ENCODE measurements at places on chromosomes 6 and 20.

GRCh38 chr6:15259766-15260098, 13.9 kb downstream of the JARID2 start:
- no peak for DNase-seq

GRCh38 chr6:40411881-40412280, 175.3 kb downstream of the LRFN2 start:
- no peak for DNase-seq

DNA sequence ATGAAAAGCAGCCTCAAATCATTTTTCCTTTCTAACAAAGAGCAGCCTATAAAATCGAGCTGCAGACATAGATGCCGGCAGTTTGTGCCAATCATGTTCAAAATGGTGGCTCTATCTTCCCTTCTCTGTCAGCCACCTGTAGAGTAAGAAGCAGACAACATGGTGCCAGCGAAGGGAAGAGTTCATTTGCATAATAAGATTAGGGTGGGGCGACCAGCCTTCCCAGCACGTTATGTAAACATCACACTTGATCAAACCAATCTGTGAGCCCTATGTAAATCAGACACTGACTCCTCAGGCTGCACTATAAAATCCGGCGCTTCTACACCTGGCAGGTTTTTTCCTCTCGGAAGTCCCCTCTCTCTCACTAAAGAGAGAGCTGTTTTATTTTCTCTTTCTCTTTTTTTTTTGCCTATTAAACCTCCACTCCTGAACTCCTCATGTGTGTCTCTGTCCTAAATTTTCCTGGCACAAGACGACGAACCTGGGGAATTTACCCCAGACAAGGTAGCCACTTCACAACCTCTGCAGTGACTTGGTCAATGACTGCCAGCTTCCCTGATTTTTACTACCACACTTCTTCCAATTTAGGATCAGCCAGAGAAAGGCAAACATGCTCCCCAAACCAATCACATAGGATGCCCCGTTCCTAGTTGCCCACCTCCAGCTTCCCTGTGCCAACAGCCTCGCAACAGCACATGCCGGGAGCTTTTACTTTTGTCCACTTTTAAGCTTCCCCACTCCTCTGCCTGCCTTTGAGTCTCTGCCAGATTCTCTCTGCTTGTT, 12.9 kb downstream of the TPMT start:
- DNase-seq: no peak

- no peak for DNase-seq
These were observed 74.4 kb downstream of the PKHD1 start for GRCh38 chr6:52013035-52013434.

- DNase-seq: peak; percentile 1
These were observed 1187.5 kb downstream of the HACE1 start for GRCh38 chr6:103672169-103672568.

- DNase-seq: no peak
These were observed 173.6 kb upstream of the ARG1 start for GRCh38 chr6:131399433-131399832.

DNA sequence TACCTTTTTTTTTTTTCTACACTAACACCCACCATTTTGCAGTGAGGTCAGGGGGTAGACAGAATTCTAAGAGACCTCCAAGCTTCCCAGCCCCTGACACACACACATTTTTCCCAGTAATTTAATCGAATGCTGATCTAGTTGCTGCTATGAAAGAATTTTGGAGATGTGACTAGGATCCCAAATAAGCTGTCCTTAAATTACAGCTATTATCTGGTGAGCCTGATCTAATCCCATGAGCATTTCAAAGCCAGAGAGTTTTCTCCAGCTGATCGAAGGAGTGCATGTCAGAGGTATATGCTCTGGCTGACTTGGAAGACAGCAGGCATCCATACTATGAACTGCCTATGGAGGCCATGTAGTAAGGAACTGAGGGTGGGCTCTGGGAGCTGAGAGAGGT, 503.8 kb upstream of the MARCKS start:
- peak; percentile 69 for DNase-seq

GRCh38 chr6:20532881-20533280, 1.4 kb upstream of the CDKAL1 start:
- no peak for DNase-seq

- peak; percentile 19 for DNase-seq
These were observed 118.2 kb upstream of the PRSS16 start for GRCh38 chr6:27129095-27129815.

DNA sequence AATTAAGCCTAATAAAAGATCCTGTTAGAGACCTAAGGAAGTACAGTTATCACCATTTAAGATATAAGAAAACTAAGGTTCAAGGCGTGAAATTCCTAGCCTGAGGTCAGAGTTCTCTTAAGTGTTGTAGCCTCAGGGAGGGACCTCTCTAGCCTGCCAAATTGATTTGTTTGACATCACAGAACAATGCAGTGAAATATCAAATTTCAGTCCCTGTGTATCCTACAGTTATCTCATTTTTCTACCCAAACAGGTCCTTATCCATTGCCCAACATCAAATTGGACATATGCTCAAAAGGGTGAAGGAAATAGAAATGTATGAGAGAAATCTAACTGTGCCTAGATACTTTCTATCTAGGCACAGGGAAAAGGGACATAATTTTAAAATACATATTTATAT, 63.0 kb downstream of the NCOA7 start:
- no peak for DNase-seq

DNA sequence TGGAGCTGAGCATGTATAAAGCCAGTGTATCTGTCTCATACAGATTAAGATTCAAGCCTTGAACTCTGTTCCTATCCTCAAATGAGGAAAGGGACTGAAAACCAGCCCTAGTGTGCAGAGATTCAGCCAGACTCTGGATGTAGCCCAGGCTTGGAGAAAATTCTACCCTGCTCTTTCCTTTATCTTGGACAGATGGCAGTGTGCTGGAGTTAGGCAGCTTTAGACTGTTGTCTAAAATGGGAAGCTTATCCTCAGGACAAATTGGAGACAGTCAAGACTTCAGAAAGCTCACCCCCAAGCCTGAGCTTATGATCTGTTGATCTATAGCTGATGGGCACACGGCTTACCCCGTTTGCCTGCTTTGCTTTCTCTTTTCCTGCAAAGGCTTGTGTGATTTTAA, 1057.6 kb downstream of the KIF16B start:
- DNase-seq: no peak

DNA sequence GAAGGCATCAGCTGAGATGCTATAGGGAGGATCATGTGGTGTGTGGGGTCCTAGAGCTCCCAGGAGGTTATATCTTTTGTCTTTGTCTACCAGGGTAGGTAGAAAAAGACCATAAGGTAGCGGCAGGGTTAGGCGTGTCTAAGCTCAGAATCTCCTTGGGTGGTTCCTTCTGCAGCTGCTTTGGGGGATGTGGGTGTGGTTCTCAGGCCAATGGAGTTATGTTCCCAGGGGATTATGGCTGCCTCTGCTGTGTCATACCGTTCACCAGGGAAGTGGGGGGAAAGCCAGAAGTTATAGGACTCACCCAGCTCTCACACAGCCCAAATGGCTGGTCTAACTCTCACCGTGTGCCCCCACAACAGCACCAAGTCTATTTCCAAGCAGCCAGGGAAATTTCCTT, 107.4 kb upstream of the ADGRB3 start:
- DNase-seq: no peak

GRCh38 chr20:17465236-17465635, 65.9 kb downstream of the BFSP1 start:
- no peak for DNase-seq

- DNase-seq: no peak
These were observed 800 bp downstream of the RWDD2A start for GRCh38 chr6:83193747-83194566.

DNA sequence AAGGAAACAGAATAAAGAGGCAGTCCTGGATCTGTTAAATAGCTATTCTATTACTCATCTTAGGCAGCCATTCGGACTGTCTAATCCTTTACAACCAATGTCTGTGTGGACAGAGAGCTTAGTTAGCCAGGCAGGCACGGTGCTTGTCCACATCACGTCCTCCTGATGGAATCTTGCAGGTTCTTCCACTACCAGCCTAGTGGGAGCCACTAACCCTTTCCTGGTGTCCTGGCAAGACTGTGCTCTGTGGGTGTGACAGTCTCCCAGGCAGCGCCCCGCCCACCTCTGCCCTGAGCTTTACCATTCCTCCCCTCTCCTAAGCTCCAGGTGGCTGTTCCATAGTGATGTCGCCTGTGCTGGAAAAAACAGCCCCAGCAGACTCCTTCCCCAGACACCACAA, 78.3 kb upstream of the CLDN20 start:
- peak; percentile 31 for DNase-seq

- DNase-seq: no peak
These were observed 145.3 kb downstream of the KHDC1L start for GRCh38 chr6:73079978-73080377.

DNA sequence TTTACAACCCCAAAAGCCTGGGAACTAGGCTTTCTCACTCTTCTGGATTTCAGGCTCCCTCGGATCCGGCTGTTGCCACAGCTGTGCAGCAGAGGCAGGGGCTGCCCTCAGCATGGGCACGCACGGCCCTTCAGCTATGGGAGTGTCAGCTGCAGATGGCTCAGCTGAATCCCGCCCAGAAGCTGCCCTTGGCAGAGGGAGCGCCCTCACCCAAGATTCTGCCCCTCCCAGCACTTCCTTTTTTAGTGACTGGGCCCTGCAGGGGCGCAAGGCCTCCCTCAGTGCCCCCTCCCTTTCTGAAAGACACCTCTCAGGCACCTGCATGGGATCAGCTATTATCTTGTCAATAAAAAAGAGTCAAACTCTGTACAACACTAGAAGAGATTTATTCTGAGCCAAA, 67.9 kb upstream of the THBS2 start:
- no peak for DNase-seq

- DNase-seq: peak; percentile 8
These were observed 161.1 kb downstream of the DLL1 start for GRCh38 chr6:170129691-170130171.

Data from fibroblast of skin of scalp (primary cell).